ENCODE measurements at places on chromosomes 11 and 22.

GRCh38 chr11:440065-441042, 1.5 kb downstream of the ANO9 start:
- DNase-seq, result no peak

DNA sequence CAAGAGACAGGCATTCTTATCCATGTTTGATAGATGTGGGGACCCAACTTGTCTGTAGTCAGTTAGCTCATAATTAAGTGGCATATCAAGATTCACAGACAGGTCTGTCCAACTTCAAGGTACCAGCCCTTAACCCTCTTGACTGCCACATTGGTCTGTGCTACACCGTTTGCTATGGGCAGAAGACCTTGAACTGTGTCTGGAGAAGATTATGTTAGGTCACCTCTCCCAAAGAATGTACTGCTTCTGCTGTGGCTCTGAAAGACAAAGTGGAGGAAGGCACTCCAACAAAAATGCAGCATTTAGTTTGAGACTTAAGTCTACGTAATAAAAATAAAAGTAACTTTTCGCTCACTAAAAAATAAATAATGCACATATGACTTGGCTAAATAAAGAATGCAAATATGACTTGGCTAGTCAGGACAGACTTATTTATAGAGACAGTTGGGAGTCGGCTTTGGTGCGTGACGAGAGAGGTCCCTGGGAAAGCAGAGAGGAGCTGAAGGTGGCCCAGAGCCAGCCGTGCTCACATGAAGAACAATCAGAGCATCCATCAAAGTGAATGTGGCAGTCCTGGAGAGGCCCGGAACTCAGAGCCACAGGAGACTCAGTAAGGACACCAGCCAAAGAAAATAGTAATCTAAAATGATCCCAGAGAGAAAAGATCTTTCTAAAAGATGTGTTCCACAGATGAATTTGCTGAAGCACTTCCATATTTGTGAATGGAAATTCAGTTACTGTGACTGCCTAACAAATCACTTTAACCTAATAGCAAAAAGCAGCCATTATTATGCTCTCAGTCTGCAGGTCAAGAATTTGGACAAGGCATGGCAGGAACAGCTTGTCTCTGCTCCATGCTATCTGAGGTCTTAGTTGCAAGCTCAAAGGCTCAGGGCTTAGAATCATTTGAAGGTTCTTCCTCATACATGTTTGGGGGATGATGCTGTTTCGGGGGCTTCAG, 35.0 kb downstream of the CWC15 start:
- no peak for DNase-seq

GRCh38 chr11:116122697-116123472, 618.7 kb upstream of the CADM1 start:
- DNase-seq, result no peak

- peak; percentile 35 for DNase-seq
These were observed 347 bp downstream of the MN1 start for GRCh38 chr22:27801202-27801615.

DNA sequence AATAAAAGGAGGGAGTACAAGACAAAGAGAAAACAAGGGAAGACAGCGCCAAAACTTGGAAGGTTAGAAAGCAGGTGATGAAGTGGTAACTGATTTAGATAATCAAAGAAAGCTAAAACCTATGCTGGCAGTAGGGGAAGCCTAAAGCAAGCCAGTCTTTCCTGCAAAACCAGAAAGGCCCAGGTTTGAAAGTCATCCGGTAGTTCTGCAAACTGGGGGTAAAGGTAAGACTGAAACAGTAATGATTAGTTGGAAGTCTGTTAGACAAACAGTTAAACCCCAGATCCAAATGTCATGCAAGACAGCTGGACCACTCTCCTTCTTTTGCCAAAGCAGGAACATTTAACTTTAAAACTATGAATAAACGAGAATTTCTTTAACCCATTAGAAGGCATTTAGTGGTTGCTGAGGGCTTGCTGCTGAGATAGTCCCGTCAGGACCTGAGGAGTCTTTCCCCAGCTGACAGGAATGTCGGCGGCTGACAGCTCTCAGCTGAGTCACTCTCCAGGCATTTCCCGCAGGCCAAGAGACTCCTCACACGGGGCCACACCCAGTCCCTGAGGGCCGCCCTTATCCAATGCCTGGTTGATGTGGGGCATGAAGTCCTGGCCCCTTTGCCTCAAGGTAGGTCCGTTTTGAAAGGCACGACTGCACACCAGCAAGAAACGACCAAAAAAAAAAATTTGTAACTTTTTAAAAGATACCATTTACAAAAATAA, 36.3 kb upstream of the CFAP300 start:
- DNase-seq, result no peak

DNA sequence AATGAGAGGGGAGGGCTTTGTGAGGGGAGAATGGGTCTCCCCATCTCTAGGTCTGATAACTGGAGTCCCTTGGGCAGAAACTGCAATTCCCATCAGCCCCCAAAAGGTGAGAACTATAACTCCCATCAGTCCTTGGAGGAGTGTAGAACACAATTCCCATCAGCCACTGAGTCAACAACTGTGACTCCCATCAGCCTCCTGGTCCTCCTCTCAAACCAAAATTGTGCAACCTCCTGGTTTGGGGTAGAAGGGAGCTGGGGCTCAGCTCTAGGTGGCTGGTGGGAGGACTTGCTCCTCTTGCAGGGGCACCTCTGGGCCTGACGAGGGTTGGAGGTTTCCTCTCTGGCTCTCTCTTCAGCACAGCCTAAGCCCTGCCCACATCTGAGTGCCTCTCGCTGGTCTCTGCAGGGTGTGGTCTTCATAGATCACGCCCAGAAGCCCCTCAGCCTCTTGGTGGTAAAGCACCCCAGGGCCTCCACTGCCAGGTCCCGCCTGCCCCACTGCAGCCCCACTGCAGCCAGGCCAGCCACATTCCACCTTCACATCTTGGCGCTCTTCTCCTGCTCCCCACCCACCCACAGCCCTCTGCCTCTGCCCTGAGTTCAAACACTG, 18.5 kb downstream of the SLC22A12 start:
- DNase-seq, result no peak

DNA sequence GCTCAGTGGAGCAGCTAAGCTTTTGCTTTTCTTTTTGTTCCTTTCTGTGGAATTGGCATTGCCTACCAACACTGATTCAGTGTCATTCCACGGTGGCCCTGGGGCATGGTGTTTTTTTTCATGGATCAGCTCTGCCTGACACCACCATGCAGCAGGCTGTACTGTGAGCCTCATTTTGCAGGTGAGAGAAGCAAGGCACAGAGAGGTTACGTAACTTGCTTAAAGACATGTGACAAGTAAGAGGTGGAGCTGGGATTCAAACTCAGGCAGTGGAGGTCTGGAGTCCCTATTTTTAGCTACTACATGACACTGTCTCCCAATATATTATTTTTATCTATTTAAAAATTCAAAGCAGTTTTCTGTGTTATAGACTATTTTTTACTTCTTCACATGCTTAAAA, 44.4 kb downstream of the APOL3 start:
- no peak for DNase-seq

Measured in activated naive CD4-positive, alpha-beta T cell treated with Interleukin-2 at 50 U/mL for 16 hours (primary cell).